ENCODE measurements at places on chromosomes 1 and 21.
A peak's percentile ranks its signal among the peaks of the same experiment; 100 is the strongest.

- no peak for DNase-seq
These were observed 10.6 kb upstream of the TP53BP2 start for GRCh38 chr1:223856386-223856785.

DNA sequence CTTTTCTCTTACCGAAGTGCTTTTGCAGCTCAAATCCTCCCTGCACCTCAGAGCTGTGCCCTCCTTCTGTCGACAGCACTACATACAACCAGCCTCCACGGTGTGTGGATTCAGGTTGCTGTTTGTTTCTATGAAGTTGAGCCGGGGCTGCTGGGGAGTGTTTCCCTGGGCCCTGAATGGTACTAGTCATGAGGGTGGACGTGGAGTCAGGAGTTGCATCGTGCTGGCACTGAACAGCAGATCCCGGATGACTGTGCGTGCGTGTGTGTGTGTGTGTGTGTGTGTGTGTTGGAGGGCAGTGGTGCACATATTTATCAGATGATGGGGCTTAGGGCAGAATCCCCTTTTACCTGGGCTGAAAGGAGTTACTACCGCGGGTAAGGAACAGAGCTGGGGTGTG is 47.0 kb downstream of the ACTL8 start:
- no peak for DNase-seq

DNA sequence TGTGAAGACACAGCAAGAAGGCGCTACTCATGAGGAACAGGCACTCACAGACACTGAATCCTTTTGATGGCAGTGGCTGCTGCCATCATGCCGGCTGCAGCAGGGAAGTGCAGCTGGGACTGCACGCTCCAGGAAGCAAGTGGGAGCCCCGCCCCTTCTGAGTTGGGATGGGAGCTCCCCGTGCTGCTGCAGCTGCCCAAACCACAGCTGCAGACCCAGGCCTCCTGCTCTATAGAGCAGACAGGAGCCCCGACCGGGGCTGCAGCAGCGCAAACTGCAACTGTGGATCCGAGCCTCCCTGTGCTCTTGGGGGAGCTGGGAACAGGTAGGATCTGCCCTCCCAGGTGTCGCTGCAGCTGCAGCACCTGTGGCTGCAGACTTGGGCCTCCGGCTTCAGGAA is 65.2 kb upstream of the MARK1 start:
- DNase-seq = no peak

GRCh38 chr1:246698466-246699094 is 25.6 kb upstream of the SCCPDH start:
- no peak for DNase-seq

DNA sequence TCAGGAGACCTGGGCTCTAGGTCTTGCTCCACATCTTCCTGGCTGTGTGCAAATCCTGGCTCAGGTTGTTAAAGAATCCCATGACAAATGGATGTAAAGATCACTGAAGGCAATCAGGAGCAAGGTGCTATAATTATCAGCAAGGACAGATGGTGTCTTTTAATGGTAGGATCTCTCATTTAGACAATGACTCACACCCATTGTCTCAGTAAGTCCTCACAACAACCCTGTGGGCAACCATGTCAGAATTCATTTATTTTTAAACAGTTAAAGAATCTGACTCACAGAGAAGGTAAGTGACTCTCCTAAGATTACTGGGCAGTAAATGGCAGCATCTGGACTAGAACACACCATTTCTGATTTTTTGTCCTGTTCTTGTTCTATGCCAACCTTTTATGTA is 32.8 kb downstream of the RNASEL start:
- no peak for DNase-seq

GRCh38 chr1:47409311-47410067 is 6.6 kb upstream of the FOXE3 start:
- DNase-seq = peak; percentile 38

GRCh38 chr1:200588698-200589097 is 31.9 kb downstream of the KIF14 start:
- DNase-seq = no peak

DNA sequence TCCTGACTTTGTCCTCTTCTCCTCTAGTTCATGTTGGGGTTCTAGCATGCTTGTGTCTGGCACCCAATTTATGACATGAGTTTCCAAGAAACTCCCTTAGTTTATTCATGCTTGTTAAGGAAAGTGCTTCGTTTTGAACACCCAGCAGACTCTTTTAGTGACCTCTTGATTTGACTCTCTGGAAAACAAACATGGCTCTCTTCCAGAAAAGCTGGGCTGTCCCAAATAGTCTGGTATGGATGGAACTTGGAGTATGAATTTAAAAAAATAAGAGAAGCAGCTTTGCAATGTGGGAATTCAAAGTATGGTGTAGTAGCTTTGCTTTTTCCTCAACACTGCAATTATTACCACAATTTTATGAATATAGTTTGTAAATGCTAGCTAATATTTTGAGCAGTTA is 143.4 kb upstream of the C8B start:
- DNase-seq = no peak

GRCh38 chr1:231209531-231209930 is 31.5 kb upstream of the GNPAT start:
- no peak for DNase-seq
